ENCODE measurements at places on chromosomes 16 and 17.

DNA sequence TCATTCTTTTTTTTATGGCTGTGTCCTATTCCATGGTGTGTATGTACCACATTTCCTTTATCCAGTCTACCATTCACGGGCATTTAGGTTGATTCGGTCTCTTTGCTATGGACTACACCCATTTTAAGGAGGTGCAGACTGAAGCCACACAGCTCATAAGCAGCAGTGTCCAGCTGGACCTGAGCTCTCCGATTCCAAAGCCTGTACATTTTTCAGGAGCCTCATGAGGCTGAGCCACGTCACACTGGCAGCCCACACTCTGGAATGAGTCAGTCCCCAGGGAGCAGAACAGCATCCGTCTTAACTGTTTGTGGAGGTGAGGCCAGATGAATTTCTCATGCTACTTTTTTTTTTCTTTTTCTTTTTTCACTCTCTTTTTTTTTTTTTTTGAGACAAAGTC, 116.1 kb downstream of the C16orf95 start:
- no peak for DNase-seq

DNA sequence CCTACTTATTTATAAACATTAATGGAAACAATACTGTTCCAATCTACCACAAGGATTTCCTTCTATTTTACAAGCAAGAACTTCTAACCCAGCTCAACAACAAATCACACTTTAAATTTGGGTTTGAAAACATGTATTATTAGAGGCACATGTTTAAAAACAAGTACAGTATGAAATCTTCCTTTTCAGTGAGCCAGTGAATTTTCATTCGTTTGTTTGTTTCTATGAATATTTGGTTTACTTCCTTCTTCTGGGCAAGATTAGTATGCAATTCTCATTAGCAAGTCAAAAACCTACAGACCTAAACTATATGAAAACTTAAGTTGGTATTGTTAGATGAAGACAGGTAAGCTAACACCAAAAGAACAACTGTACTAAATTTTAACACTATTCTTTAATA, 25.7 kb downstream of the SLFN12 start:
- no peak for DNase-seq

- DNase-seq: no peak
These were observed 67.7 kb downstream of the WSCD1 start for GRCh38 chr17:6137716-6138502.

GRCh38 chr17:75245011-75245410, 16.4 kb downstream of the GGA3 start:
- no peak for DNase-seq

- DNase-seq: no peak
These were observed 35.4 kb downstream of the GINS2 start for GRCh38 chr16:85653290-85653891.

DNA sequence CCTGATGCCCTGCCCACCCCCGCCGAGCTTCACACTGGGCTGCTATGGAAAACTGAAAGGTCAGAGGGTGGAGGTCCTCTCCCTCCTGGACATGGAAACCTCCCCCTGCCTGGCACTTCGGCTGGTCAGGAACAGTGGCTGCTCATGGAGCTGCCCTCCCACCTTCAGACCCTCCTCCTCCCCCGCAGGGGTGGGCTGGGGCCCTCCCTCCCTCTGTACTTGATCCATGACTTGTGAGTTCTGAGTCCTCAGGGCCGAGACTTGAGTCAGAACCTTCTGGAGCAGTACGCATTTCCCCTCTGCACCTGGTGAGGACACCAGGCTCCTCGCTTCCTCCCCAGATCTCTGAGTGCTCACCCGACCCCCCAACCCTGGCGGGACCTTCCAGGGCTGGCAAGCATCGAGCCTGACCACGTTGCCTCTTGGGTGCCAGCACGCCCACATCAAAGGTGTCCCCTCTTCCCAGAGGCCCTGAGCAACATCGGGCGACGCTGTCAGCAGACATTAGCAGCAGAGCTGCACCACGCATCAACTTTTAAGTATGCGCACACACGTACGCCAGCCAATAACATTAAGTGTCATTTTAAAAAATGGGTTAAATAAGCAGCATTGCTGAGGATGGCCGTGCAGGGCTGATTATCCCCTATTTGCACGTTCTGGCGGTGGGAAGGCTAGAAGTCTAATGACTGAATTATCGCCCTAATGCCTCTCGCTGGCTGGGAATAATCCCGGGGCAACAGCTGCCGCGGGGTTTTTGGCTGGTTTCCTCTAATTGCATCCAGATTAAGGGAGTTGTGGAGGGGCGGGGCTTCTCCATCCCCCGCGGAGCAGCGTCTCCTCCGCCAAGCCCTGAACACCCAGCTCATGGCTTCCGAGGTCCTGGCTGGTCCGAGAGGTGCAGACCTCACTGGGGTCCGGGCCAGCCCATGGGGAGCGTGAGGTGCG, 98.0 kb downstream of the TBC1D16 start:
- DNase-seq: no peak

DNA sequence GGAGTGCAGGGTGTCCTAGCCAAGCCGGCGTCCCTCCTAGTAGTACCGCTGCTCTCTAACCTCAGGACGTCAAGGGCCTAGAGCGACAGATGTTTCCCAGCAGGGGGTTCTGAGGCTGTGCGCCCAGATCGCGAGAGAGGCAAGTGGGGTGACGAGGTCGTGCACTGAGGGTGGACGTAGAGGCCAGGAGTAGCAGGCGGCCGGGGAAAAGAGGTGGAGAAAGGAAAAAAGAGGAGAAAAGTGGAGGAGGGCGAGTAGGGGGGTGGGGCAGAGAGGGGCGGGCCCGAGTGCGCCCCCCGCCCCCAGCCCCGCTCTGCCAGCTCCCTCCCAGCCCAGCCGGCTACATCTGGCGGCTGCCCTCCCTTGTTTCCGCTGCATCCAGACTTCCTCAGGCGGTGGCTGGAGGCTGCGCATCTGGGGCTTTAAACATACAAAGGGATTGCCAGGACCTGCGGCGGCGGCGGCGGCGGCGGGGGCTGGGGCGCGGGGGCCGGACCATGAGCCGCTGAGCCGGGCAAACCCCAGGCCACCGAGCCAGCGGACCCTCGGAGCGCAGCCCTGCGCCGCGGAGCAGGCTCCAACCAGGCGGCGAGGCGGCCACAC, at the start of gene MMP2:
MMP2 (plus strand) TSS at position 372 of the 603 bp plus-strand sequence. CDS start 282 bp downstream, outside the sequence.
- DNase-seq: no peak

DNA sequence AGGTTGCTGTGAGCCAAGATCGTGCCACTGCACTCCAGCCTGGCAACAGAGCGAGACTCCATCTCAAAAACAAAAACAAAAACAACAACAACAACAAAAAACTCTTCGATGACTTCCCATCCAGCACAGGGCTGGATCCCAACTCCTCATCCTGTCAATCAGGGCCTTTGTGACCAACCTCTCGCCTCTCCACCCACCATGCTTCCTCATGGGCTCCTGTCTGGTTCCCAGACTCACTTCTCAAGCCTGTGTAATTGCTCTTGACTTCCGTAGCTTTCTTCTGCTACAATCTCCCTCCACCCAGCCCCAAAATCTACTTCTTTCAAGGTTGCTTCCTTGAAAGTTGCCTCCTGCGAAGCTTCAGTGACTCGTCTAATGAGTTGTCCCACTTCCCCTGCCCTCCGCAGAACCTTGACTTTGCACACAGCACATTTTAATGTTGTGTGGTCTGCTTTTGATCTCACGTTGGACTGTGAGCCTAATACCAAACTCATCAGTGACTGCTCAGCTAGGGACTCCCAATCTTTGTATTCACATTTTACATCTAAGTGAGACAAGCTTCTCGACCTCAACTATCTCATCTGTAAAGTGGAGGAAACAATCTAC, 936 bp upstream of the RASL10B start:
- DNase-seq: no peak

- no peak for DNase-seq
These were observed 53.1 kb upstream of the SREBF1 start for GRCh38 chr17:17889922-17890321.

DNA sequence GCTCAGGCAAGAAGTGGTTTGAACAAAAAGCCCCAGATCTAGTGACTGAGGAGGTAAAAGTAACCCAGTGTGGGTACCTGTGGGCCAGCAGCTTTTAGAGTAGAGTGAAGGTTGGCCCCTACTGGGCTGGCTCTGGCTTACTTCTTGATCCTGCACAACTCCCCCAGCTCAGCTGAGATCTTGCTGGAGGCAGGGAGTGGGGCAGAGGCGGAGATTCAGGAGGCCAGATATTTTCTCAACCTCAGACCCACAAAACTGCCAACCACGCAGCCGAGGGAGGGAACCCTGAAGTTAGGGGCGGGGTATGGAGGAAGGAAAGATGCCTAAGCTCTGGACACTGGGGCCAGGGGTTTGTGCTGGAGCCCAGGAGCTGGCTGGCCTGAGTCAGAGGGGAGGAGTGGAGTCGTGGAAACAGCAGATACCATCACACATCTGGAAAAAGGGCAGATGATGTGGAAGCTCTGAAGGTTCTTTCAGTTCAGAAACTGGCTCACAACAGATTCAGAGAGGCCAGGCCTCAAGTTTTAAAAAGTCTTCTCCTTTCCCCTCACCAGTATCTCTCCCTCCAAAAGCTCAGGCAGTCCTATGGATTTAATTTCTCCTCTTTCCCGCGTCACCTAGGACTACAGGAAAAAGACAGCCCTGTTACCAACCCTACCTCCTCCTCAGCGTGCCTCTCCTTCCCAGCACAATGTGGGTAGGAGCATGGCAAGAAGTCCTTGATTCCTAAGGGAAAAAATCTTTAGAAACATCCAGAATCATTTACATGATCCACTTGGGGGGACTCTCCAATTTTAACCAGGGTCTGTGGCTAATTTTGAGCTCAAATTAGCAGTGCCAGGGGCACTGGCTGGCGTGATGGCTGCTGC, 48.1 kb downstream of the MYO18A start:
- DNase-seq: no peak

DNA sequence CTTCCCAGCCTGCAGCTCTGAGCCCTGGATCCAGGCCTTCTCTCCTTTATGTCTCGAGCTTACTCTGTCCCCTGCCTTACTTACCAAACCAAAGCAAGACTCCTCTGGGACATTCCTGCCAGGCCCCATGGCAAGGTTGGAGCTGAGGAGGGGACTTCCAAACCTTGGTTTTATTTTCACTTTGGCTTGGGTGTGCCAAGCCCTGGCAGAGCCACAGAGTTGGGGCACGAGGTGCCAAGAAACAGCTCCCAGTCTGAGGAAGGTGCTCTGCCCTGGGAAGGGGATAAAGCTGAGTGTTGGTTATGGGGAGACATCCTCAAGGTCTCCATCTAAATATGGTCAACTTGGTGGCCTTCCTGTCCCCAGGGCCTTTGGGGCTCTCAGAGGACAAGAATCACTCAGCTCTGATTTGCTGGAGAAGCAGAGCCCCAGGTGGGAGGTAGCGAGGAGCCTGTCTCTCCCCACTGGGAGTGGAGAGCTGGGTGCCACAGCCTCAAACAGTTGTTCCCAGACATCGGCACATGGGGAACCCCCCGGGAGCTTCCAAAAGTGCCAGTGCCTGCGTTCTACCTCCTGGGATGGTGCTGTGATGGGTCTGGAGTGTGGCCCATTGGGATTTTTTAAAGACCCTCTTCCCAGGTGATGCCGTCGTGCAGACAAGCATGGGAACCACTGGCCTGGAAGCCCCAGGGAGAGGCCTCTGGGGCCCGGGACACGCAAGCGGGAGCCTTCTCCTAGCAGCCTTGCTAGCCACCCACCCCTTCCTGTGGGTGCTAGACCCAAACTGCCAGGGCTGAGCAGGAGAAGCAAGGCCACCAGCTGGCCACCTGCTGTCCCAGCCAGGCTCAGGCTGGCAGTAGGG, 10.3 kb downstream of the NLRC5 start:
- DNase-seq: no peak

DNA sequence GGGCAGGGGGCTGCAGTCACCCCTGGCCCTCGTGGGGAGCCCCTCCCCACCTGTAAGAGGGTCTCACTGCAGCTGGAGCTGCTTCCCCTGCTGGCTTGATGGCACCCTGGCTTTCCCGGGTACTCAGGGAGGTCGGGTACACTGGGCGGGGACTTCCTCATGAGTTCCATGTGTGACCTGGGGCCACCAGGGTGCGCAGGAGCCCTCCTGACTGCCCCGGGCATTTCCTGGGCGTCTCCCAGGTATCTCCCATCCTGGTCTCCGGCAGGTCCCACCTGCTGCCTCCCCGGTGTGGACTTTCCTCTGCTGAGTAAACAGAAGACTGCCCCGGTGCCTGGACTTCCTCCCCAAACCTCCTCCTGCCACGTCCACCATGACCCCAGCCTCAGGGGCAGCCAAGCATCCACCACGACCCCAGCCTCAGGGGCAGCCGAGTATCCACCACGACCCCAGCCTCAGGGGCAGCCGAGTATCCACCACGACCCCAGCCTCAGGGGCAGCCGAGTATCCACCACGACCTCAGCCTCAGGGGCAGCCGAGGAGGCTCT, 40.9 kb downstream of the CBFA2T3 start:
- DNase-seq: no peak

GRCh38 chr16:22641131-22641628, 130.5 kb downstream of the NPIPB5 start:
- DNase-seq: no peak

GRCh38 chr17:6340708-6341107, 94.2 kb downstream of the AIPL1 start:
- no peak for DNase-seq

DNA sequence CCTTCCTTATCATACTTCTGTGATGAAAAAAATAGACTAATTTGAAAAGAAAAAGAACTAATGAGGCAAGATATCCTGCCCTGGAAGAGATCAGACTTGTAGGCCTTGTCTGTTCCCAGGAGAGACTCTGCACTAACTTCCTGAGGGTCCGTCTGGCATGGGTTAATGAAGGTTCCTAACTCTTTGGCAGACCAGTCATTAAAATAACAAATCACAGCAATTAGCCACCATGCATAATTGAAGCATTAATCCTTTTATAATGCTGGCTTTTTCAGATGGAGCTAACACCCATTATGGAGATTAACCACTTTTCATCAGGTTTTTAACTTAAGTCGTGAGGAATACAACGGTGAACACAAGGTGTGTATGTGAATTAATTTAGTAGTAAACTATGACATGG, 10.4 kb upstream of the KRT10 start:
- no peak for DNase-seq
